HFF-Myc (cell line): ENCODE measurements at places on chromosomes 7 and 10.
A peak's percentile ranks its signal among the peaks of the same experiment; 100 is the strongest.

DNA sequence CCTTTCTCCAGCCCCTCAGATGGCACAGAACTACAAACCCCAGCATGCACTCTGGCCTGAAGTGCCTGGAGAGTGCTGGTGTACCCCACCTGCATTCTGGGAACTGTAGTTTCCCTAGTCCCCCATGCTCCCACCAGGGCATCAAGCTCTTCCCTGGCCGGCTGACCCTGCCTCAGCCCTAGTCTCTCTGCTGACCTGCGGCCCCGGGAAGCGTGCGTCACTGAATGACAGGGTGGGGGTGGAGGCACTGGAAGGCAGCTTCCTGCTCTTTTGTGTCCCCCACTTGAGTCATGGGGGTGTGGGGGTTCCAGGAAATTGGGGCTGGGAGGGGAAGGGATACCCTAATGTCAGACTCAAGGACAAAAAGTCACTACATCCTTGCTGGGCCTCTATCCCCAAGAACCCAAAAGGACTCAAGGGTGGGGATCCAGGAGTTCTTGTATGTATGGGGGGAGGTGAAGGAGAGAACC is 2.1 kb downstream of the NOS3 start:
- DNase-seq = no peak

GRCh38 chr7:93176992-93177580 is 28.9 kb upstream of the SAMD9L start:
- DNase-seq = no peak

DNA sequence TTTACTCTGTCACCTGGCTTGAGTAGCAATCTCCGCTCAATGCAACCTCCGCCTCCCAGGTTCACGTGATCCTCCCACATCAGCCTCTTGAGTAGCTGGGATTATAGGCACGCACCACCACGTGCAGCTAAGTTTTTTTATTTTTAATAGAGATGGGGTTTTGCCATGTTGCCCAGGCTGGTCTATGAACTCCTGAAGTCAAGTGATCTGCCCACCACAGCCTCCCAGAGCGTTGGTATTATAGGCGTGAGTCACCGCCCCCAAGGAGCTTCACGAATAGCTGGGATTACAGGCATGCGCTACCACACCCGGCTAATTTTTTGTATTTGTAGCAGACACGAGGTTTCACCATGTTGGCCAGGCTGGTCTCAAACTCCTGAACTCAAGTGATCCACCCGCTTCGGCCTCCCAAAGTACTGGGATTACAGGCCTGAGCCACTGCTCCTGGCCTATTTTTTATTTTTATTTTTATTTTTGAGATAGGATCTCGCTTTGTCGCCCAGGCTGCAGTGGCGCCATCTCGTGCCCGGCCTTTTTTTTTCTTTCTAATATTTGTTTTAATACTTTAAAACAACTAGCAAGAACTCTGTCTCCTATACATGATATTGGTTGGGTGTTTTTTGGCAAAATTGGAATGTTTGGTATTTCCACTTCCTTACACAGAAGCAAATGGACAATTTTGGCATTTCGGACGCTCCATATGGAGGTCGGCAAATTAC is 1.1 kb downstream of the EFCAB10 start:
- DNase-seq = no peak

DNA sequence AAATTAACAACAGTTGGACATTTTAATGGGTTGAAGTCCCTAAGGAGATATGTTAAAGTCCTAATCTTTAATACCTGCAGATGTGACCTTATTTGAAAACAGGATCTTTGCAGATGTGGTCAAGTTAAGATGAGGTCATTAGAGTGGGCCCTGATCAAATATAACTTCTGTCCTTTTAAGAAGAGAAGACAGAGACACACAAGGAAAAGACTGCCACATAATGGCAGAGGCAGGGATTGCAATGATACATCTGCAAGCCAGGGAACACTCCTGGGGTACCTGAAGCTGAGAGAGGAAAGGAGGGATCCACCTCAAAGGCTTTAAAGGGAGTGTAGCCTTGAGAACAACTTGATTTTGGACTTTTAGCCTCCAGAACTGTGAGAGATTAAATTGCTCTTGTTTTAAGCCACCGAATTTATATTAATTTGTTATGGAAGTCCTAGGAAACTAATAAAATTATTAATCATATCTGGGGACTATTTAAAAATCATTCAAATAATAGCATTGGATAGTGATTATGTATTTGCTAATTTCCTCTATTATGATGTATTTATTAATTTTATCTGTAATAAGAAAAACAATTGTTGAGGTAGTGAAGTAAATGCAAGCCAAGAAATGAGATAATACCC is 700.0 kb upstream of the PCDH15 start:
- DNase-seq = peak; percentile 7

- DNase-seq = no peak
Measured at GRCh38 chr10:17003651-17004286, 125.8 kb downstream of the CUBN start.

DNA sequence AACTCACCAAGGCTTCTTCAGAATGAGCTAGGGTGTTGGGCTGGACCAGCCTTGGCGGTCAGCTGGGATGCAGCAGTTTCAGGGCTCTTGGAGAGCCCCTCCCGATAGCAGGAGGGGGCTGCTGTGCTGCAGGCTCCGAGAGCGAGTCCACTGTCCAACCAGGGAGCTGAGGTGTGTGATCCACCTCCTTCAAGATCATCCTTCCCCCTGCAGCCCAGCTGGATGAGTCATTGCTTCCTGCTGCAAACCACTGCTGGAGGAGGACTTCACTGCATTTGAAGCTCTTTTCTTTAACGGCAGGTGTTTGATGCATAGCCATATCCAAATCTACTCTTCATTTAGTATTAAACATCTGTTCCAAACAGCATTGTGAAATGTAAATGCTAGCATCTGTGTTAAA is 54.2 kb upstream of the EBF3 start:
- DNase-seq = peak; percentile 14

DNA sequence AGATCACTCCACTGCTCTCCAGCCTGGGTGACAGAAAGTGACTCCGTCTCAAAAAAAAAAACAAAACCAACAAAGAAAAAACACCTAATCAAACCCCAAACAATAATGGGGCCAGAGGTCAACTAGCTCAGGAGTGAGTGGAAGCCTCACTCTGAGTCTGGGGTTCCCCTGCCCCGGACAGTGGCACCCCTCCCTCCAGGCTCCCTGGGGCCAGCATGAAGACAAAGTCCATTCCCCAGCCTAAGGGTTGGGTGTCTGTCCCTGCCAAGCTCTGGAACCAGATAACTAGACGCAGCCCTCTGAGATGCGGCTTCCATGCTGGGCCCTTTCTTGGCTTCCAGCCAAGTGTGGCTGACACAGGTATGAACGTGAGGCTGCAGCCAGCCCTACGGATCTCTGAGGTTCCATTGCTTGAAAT is 1.7 kb upstream of the FUOM start:
- no peak for DNase-seq

- DNase-seq = no peak
Measured at GRCh38 chr7:5662828-5663227, 118.6 kb downstream of the RNF216 start.

DNA sequence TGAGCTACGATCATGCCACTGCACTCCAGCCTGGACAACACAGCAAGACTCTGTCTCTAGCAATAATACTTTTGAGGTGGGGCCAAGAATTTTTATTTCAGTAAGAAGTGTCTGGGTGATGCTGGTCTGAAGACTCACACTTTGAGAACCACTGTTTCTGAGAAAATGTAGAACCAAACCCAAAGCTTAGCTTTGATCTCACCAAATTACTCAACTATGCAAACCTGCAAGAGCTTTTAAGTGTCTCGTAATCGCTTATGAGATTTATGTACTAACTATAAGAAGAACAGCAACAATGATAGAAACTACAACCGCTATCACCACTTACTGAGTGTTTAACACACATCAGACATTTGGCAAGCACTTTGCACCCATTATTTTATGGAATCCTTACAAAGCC is 29.5 kb downstream of the APBB1IP start:
- DNase-seq = no peak

GRCh38 chr10:123408660-123409059 is 254.5 kb downstream of the BUB3 start:
- DNase-seq = no peak

- no peak for DNase-seq
Measured at GRCh38 chr10:114552050-114552449, 106.0 kb downstream of the ABLIM1 start.

- no peak for DNase-seq
Measured at GRCh38 chr7:30503274-30504212, 1.1 kb downstream of the GGCT start.

DNA sequence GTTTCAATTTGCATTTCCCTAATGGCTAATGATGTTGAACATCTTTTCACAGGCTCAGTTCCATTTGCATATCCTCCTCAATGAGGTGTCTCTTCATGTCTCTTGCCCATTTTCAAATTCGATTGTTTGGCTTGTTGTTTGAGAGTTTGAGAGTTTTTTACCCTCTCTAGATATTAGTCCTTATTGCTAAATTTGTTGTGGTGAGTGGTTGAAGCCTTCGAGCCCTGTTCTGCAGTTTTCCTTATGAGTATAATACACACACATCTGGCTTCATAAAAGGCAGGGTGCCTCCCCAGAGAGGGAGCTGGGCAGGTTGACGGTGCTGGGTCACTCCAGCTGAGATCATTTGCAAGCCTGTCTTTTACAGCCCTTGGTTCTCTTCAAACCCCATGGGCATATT is 65.1 kb downstream of the RGS10 start:
- DNase-seq = no peak

- DNase-seq = no peak
Measured at GRCh38 chr10:129694184-129694583, 227.1 kb downstream of the MGMT start.

DNA sequence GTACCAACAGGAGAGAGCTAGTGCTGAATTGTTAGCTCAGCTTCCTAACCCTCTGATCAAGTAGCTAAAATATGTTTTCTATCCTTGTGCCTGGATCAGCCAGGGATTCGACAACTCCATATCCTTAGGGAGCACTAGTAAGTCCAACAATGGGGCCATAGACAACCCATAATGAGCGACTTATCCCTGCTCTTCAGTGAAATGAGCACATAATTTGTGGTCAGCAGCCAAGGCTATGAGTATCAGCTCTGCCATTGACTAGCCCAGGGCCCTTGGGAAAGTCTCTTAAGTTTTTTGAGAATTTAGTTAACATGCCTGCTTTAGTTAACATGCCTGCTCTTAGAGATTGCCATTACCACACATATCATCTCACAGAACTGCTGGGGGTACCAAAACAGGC is 39.3 kb downstream of the COL1A2 start:
- DNase-seq = no peak

DNA sequence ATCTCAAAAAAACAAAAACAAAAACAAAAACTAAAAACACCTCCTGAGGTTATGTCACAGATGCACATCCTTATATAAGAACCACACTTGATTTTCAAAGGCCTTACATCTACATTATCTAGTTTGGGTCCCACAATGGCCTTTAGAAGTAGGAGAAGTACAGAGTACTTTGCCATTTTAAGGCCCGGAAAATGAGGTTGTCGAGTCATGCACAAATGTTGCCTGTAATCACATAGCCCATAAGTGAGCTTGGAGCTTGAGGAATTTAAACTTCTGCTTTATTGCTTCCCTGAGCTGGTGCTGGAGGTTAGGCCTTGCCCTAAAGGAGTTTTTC is 9.7 kb upstream of the MKRN1 start:
- no peak for DNase-seq

DNA sequence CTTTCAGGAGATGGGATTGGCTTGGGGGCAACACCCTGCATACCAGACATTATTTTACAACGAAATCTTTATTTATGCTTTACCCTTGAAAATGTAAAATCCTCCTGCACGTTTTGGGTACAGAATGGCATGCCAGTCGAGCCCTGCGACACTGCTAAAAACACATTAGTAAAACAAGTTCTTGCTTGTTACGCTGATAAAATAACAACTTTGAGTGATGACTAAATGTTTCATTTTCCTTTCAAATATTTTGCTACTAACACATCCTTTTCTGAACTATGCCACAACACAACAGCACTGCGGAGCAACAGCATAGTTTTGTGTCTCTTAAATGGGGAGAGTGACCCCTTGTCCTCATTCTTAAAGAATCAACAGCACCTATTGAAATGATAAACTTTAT is 76.0 kb upstream of the SEMA3D start:
- no peak for DNase-seq

DNA sequence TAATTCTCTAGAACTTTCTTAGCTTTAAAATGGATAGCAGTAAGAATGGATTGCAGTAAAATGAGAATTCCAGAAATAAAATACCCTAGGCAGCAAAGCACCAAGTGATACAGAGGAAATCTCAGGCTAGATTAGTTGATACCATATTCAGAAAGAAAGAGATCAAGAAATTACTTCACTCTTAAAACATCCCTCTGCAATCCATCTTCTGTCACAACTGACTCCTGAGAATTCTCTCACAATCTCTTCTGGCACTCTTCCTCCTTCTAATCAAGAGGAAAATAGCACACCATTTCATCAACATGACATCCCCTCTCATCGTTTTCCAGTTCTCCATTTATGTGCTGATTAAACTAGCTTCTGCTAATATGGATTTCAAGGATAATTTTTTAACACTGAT is 42.2 kb upstream of the LAMB1 start:
- DNase-seq = no peak

DNA sequence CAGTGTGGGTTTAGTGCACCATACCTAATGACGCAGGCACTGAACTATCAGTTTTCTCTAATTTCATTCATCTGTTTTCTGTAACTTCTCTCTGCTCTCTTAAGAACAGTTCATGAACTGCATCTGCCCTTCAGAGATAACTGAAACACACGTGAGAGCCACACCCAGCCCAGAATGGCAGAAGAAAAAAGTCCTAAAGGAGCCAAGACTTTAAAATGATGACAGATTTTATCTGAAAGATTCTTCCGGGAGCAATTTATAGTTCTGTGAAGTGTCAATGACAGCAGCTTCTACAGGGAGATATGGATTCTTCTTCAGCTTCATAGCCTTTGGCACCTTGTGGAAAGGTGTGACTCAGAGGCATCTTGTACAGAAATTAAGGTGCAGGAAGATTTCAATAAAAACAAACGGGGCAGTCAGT is 211.5 kb upstream of the SLC26A5 start:
- DNase-seq = no peak

DNA sequence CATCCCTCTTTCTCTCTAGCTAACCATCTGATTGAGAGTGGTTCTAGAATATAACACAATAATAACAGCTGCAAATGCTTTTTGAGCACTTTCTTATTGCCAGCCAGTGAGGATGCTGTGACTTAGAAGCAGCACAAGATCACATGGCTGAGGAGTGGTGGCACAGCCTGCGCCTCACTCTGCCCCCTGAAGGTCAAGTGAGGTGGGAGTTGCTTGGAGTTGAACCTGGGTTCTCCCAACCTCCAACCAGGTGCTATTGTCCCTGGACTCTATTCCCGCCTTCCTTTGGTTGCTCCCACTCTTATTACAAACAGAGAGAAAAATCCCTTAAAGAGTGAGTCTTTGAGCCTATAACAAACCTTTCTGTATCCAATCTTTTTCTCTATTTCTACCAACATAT is 280.3 kb upstream of the PODXL start:
- DNase-seq = no peak
